Islet precursor cell (in vitro differentiated cells): ENCODE measurements at places on chromosomes 2 and 18.
A peak's percentile ranks its signal among the peaks of the same experiment; 100 is the strongest.

DNA sequence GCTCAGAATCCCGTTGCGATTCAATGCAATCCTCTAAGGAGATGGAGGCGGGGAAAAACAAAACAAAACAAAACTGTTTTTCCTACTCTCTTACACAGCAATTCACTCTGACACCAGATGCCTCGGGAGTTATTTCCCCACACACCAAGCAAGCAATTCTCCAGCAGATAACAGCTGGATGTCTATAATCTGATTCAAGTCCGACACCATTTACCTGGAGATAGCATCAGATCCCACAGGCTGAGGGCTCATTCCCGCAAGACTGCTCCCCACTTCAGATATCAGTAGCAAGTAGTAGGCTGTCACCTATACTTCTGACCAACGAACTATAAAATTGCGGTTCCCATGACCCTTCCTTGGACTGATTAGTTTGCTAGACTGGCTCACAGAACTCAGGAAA is 58.7 kb downstream of the DTNB start:
- no peak for DNase-seq

DNA sequence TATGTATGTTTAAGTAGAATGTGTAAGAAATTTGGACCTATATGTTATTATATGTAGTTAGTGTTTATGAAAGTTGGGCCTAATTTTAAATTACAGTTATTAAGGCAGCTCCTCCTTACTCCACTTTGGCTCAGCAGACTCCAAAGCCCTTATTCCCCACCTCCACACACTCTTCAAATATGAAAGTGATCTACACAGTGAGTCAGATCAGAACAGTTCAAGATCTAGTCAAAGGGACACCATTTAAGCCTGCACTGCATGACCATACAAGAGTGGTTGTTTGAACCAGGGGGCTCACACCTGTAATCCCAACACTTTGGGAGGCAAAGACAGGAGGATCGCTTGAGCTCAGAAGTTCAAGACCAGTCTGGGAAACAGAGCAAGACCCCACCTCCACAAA is 21.2 kb upstream of the PMAIP1 start:
- DNase-seq, result no peak

DNA sequence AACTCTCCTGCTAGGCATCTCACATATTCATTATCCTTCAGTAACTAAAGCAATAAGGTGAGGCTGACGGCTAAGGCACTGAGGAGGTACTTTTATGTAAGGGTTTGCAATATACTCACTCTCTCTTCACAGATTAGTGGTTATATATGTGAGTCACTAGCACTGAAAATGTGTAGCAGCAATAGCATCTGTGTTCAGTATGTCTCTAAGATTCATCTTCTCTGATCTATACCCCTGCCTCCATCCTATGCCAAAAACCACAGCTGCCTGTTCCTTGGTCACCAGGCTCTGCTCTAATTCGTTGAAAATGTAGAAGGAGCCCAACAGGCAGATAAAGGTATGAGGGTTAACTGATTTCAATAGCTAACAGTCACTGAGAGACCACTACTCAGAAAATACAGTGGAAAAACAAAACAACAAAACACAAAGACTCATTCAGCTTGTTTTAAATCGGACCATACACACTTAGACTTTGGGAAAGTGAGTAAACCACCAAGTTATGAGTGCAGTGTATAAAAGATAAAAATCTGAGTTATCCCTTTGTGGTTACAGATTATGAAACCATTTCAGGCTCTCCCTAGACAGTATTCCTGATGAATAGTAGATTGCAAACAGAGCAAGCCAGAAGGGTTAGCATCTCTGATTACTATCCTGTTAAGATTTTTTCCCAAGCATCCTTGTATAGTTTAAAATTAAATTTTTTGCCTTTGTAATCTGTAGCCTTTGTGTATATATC is 75.3 kb upstream of the CYP26B1 start:
- no peak for DNase-seq

DNA sequence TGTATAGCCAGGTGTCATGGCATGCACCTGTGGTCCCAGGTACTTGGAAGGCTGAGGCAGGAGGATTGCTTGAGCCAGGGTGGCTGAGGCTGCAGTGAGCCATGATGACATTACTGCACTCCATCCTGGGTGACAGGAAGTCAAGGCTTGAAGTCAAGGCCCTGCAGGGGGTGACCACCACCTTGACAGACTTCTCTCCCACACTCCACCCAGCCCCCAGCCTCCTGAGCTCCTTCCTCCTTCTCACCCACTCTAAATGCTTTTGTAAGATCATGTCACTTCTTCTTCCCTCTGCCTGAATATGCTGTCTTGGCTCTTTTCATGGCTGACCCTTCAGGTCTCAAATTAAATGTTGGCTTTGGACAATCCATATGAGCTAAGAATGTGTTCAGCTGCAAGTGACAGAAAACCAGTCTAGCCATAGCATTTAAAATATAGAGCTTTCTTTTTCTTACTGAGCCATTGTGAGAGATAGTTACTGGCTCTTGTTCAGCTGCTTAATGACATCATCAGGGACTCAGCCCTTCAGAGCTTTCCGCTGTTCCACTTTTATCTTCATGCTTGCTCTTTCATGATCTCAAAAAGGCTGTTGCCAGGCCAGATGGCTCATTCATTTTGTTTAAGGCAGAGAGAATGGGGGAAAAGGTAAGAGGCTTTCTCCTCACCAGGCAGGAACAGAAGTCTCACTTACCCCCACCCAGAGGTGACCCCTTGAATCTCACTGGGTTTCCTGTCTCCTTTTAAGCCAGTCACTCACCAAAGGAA is 36.7 kb upstream of the TTC39C start:
- peak; percentile 26 for DNase-seq
